ENCODE measurements at places on chromosomes 7 and 10.
A peak's percentile ranks its signal among the peaks of the same experiment; 100 is the strongest.

DNA sequence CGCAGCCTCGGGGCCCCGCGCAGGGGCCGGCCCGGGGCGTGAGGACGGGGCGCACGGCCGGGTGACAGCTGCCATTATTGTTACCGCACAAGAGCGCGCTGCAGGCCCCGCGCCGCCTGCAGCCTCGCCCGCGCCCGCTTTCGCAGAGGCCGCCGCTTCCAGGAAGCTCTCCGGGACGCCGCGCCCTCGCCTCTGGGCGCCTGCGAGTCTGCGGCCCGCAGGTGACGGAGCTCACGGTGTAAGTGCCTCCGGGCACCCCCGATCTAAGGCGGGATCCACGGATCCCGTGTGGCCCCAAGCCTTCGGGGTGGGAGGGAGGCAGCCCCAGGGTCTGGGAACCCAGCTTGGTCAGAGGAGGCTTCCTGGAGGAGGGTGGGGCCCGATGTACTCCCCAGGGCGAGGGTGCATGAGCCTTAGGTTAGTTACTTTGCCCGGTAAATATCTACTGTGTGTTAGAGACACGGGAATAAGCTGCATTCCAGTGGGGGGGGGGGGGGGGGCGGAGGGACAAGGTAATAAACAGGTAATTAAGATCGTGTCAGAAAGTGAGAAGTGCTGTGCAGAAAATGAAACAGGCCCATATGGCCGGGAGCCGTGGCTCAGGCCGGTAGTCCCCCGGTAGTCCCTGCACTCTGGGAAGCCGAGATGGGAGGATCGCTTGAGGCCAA, 638 bp downstream of the IQCE start:
- DNase-seq: no peak

GRCh38 chr7:30470163-30470770, 8.3 kb downstream of the NOD1 start:
- peak; percentile 88 for DNase-seq

GRCh38 chr10:77649333-77650331, 12.0 kb upstream of the KCNMA1 start:
- no peak for DNase-seq

DNA sequence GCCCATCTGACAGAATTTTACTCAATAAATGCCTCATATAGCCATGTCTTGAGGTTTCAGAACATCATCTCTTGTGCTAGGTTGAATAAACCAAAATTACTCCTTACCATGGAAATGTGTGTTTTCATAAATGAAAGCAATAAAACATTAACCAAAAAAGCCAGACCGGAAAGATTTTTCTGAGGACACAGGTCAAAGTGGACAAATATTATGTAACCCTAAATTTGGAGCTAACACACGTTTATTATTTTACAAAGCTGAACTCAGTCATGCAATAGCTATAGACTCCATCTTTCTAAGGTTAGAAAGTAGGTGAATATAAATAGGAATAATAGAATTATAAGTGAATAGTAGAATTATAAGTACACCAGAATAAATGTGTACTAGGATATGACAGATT, 269.1 kb downstream of the TSPAN12 start:
- no peak for DNase-seq

GRCh38 chr10:5628451-5629302, 37.7 kb downstream of the ASB13 start:
- DNase-seq: no peak

GRCh38 chr10:130740166-130740565, 571.4 kb downstream of the TCERG1L start:
- DNase-seq: no peak

GRCh38 chr7:46558482-46559193, 637.6 kb upstream of the IGFBP3 start:
- DNase-seq: no peak

DNA sequence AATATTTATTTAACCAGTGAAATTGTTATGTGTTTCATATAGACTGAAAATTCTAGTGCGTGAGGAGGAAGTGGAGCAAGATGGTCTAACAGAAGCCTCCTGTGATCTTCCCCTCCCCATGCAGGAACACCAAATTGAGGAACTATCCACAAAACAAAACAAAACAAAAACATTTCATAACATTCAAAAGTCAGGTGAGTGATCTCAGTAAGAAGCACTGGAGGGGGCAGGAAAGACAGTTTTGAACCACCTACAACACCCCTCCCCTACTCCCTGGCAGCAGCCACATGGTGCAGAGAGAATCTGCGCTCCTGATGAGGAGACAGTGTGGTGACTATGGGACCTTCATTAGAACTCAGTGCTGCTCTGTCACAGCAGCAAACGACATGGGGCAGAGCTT, 221.9 kb upstream of the SEMA3C start:
- no peak for DNase-seq

All from NCI-H524 (cell line).